ENCODE measurements at places on chromosomes 6 and 20.
A peak's percentile ranks its signal among the peaks of the same experiment; 100 is the strongest.

- DNase-seq, result no peak
These were observed 8.3 kb downstream of the VSTM2L start for GRCh38 chr20:37911261-37911660.

- no peak for DNase-seq
These were observed 6.3 kb downstream of the NRSN2 start for GRCh38 chr20:353166-353565.

- no peak for DNase-seq
These were observed 125.9 kb upstream of the CD93 start for GRCh38 chr20:23212011-23212410.

DNA sequence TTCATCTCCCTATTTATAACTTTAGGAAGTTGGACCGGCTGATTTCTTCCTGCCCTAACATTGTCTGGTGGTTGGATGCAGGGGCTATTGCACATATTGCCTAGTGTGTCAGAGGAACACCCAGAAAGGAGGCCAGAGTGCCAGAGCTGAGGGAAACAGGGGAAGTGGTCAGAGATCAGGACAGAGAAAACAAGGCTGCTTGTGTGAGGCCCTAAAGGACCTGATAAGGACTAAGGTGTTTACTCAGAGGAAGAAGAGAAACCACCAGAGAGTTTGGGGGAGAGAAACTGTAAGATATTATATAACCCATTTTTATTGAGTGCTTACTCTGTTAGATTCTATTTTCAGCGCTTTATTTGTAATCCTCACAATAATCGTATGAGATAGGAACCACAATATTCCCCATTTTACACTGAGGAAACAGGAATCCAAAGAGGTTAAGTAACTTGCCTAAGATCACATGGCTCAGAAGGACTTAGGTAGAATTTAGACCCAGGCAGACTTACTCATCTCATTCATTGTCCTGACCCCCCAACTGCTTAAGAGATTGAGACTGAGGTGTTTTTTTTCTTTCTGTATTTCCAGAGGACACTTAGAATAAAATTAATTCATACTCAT is 54.0 kb upstream of the REV3L start:
- DNase-seq, result no peak

- DNase-seq, result no peak
These were observed 21.3 kb downstream of the ANKRD6 start for GRCh38 chr6:89454300-89454699.

GRCh38 chr6:111711476-111711875 is 105.8 kb upstream of the TRAF3IP2 start:
- DNase-seq, result peak; percentile 77

DNA sequence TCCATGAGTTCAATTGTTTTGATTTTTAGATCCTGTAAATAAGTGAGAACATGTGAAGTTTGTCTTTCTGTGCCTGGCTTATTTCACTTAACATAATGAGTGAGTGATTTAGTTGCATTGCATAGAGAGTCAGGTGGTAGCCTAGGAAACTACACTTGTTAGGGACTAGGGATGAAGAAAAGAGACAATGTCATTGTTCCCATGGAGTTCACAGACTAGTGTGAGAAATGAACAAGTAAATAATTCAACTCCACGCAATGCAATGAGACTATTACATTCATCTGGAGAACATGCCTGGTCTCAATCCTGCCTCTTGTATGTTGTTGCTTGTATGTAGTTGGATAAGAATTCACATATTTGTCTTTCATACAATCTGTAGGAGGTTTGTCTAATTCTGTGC is 76.3 kb upstream of the B3GAT2 start:
- no peak for DNase-seq

DNA sequence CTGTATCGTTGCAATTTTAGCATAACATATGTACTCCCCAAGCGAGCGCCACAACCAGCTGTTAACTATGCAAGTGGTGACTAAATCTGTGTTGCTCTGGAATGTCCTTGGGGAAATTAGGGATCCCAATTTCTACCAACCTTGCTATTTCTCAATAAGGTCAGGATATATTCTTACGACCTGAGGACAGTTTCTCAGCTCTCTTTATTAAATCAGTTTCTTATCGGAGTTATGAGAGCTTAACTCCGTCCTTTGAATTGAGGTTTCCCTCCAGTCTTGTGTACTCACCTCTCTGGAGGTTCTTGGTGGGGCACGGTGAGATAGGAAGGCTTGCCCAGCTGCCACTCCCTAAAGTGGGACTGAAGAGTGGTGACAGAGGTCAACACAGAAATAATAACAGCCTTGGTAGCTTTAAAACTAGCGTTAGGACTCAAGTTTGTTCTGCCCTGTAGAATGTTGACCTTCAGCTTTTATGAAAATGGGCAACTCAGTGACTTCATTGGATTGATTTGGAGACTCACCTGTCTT is 694 bp downstream of the MRPS18B start:
- peak; percentile 38 for DNase-seq

GRCh38 chr6:45163952-45164766 is 164.0 kb upstream of the RUNX2 start:
- no peak for DNase-seq

- DNase-seq, result peak; percentile 22
These were observed 97.9 kb upstream of the UST start for GRCh38 chr6:148648754-148649453.

DNA sequence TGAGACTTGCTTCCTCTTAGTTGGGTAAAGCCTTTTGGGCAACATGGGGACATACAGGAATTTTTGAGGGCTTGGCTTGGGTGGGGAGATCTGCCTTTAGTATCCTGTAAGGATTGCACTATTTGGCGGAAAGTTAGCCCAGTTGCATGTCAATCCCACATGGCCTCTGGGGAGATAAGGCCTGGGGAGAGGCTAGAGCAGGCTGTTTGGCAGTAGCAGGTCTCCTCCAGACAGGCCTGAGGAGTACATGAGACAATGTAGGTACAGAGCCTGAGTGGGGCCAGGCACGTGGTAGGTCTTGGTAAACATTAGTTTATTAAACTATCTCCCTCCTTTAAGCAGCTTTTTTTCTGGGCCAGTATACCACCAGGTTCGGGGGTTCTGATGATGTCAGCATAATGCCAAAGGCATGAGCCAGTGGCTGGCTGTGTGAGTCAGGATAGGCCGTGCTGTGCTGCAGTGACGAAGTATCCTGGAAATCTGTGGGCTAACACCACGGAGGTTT is 147.9 kb downstream of the VEGFA start:
- DNase-seq, result no peak

DNA sequence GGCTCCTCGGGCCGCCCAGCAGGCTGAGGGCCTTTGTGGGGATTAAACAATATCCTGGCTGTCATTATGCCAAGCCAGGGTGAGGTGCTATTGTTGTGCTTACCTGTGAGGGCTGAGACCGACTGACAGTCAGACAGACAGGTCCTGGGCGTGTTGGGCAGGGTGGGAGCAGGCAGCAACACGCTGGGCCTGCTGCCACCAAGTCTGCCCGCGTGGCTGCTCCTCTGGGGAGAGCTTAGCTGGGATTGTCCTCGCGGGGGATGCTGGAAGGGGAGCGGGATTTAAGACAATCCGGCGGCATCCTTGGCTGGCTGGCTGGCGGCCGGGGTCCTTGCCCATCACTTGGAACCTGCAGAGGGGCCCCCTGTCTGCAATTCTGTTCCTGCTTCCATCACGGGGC is 20.0 kb downstream of the ITPR3 start:
- DNase-seq, result no peak

DNA sequence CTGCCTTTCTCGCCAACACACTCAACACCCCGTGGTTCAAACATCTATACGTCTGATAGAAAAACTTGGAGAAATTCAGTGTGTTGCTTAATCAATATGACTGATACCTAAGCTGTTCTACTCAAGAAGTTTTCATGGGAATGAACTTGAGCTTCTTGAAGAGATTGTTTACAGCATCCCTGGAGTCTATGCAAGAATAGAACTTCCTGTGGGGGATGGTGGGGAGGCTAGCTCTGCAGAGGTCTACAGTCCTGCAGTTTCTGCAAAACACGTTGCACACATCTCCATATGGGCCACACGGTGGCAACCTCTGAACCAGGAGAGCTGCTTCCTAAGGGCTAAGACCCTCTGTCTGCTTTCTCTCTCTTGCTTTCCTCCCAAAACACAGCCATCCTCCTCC is 32.7 kb upstream of the FANCE start:
- DNase-seq, result no peak

GRCh38 chr6:168968228-168968627 is 285.4 kb downstream of the THBS2 start:
- DNase-seq, result no peak

GRCh38 chr6:112988748-112989147 is 641.6 kb downstream of the RFPL4B start:
- no peak for DNase-seq

DNA sequence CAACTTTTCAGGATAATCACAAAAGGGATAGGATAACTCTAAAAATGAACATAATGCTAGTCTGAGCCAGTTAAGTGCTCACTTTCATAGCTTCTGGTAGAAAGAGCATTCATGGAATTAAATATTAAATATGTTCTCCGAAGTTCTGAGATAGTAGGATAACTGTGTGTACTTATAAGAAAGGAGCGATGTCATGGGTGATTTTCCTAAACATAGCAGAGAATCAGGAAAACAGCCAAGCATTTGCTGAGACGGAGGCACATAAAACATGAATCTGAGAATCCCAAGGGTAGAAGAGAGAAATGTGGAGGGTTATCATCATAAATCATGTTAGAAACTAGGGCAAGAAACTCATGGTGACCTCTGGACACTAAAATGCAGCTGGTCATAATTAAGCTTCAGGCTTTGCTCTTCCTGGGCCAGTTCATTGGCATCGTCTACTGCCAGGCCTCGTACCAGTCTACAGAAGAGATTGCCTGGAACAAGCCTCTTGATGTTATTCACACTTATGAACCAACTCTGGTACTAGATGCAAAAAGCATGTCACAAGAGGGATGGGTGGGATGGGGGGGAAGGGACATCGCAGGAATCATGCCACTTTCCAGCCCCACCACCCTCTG is 436.6 kb downstream of the PRKN start:
- DNase-seq, result no peak

- DNase-seq, result peak; percentile 99
These were observed at the start of gene ABHD16A for GRCh38 chr6:31702819-31703716. Gene ABHD16A (minus strand): TSS chr6:31703324. CDS start chr6:31703281, 43 bp downstream.

GRCh38 chr6:164283574-164283973 is 869.1 kb downstream of the QKI start:
- DNase-seq, result no peak

GRCh38 chr6:135014353-135014832 is 40.2 kb downstream of the HBS1L start:
- no peak for DNase-seq

GRCh38 chr6:143823548-143823947 is 19.6 kb upstream of the LTV1 start:
- DNase-seq, result no peak

- DNase-seq, result no peak
These were observed 511 bp upstream of the OGFR start for GRCh38 chr20:62804021-62804626.

DNA sequence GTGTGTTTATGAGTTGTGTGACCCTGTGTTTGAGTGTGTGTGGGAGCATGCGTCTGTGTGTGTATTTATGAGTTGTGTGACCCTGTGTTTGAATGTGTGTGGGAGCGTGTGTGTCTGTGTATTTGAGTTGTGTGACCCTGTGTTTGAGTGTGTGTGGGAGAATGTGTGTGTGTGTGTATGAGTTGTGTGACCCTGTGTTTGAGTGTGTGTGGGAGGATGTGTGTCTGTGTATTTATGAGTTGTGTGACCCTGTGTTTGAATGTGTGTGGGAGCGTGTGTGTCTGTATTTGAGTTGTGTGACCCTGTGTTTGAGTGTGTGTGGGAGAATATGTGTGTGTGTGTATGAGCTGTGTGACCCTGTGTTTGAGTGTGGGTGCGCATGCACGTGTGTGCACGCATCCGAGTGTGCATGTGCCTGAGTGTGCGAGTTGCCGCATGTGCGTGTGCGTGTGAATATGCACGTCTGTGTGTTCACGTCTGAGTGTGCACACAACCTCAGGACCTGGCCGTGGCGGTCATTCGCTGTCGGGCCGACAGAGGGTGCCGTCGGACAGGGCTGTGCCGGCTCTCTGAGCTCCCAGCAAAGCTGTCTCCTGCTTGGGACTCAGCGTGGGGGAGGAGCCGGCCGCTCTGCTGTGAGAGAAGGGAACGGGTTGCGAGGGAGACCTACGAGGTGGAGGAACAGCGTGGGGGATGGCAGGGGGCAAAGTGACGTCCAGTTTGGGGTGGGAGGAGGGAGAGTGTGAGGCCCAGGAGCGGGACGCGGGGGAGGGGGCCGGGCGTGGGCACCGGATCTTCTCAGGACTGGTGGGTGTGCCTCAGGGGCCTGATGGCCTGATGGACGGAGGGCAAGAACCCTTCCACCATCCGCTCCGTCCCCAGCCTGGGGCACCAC is 19.7 kb downstream of the SLC17A9 start:
- peak; percentile 95 for DNase-seq

DNA sequence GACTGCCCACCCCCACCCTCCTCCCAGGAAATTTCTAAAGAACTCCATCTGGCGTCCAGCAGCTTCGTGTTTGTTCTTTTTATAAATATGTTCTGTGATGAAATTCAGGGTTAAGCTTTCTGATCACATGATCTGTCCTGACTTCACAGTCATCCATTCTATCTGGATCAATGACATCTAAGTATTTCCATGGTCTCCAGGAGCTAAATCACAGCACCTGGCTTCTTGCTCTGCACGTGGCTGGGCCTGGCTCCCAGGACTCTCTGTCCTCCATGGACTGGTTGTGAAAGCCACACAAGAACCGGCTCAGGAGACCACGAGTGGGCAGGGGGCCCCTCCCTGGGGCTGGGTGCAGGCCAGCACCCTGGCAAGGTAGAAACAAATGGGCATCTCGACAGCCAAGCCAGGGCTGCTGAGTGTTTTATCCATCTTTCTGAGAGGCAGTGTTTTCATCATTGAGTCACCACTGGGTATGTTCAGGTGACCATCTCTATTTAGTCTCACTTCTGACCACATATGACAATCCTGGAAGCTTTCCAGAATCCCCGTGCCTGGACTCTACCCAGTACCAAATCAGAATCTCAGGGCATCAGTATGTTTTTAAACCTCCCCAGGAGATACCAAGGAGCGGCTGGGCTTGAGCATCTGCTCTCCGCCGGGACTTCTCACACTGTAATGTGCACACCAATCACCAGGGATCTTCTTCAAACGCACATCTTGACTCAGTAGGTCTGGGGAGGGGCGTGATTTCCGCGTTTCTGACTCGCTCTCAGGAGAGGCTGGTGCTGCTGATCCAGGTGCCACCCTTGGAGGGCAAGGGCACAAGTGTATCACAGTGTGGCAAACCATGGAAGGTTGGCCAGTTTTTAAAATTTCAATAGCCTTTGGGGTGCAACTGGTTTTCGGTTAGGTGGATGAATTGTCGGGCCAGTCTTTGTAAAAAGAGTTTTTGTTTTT is 31.6 kb upstream of the PXDC1 start:
- DNase-seq, result no peak

GRCh38 chr6:14065350-14065749 is 52.2 kb upstream of the CD83 start:
- DNase-seq, result no peak

DNA sequence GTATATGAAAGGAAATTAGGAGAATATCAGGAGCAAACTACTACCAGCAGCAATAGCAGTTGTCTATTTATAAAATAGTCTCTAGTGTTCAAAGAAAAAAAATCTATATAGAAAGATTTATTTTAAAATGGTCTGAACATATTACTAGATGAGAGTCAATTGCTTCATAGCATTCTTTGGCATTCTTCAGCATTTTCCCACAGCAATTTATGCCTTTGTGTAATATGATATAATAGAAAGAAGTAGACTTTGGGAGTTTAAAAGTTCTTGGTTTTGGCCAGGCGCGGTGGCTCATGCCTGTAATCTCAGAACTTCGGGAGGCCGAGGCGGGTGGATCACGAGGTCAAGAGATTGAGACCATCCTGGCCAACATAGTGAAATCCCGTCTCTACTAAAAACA is 157.0 kb upstream of the PLN start:
- DNase-seq, result no peak

GRCh38 chr6:169800116-169800667 is 48.8 kb downstream of the ERMARD start:
- DNase-seq, result no peak

Measured in stomach (tissue), 19 donors.